ENCODE measurements at places on chromosomes 13 and 19.

DNA sequence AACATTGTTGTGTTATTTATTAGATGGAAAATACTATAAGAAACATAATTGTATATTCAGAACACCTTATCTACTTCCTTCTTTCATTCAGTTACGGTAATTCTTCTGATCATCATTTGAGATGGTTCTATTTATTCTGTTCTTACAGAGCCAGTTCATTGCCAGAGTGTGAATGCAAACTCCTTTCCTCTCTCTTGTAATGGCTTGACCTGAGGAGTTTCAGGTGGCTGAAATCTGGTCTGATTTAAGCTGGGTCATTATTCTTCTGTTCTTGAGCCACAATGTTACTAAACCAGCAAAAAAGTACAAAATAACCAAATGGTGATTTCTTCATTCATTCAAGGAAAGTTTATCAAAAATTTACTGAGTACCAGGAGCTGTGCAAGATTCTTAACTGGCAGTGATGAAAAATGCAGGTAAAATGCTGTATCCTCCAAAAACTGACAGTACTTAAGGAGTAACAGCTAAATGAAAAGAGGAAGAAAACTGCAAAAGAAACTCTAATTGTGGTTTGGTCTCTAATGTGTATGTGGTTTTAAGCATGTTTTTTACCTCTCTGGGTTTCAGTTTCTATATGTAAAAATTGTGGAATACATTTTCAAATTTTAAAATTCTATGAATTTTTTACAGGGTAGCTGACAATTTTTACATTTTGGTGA is 182.4 kb upstream of the UFM1 start:
- DNase-seq: no peak

- no peak for DNase-seq
Observed at GRCh38 chr13:45846681-45847080, 4.9 kb downstream of the SIAH3 start.

- no peak for DNase-seq
Observed at GRCh38 chr19:23596872-23597271, 90.1 kb downstream of the ZNF675 start.

DNA sequence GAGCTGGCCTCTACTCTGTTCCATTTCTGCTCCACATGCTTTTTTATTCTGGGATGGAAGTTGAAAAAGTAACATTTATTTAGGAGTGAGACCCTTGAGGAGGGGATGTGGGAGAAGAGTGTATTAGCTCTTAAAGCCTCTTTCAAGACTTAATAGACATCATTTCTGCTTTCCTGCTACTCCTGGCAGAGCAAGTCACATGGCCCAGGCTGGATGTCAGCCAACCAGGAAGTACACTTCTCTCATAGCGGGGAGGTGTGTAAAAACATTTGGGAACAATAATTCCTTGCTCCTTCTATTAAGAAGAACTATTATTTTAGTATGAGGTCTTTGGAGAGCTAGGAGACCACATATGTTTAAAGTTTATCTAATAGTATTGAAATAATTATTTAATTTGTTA is 40.6 kb upstream of the FAM216B start:
- no peak for DNase-seq

GRCh38 chr13:97855570-97856303 is 97.7 kb upstream of the IPO5 start:
- peak; percentile 77 for DNase-seq

DNA sequence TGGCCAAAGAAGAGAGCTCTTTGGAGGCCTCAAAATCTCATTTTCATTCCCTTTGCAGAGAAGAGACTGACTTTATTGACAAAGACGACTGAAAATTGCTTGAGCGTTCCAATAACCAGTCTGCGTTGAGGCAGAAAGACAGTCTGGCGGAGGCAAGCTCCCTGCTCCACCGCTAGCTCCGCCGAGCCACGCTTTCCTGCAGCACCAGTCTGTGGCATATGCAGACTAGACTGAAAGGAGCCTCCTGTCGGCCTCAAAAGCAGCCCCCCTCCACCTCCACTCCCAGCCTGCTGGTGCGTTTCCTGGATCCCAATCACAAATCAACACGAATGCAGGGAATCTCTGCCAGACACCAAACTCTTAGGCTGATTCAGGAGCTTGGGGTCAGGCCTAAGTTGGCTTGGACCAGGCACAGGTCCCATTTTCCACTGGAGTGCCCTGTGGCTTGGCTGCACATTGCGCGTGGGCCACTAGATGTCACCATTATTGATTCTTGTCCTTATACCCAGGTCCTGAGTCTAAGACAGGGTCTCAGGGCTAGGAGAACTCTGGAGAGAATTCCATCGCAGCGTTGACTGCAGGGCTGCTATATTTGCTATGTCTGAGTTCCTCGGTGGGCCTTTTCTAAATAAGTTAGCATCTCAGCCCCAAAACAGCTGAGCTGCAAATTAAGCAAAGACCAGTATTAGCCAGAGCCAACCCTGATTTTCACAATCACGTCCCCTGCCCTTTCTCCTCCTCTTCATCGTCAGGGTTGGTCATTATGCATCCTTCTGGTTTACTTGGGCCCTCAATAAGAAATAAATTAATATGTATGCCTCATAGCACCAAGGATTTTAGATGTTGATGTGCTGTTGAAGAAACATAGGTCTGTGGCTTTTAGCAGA is 5.2 kb upstream of the ZNF507 start:
- DNase-seq: peak; percentile 57

- DNase-seq: no peak
Observed at GRCh38 chr13:44815623-44816022, 173.6 kb downstream of the NUFIP1 start.

- peak; percentile 60 for DNase-seq
Observed at GRCh38 chr19:8333767-8334457, 9.2 kb downstream of the KANK3 start.

- DNase-seq: no peak
Observed at GRCh38 chr19:54654447-54655321, 8.1 kb upstream of the LILRB4 start.

DNA sequence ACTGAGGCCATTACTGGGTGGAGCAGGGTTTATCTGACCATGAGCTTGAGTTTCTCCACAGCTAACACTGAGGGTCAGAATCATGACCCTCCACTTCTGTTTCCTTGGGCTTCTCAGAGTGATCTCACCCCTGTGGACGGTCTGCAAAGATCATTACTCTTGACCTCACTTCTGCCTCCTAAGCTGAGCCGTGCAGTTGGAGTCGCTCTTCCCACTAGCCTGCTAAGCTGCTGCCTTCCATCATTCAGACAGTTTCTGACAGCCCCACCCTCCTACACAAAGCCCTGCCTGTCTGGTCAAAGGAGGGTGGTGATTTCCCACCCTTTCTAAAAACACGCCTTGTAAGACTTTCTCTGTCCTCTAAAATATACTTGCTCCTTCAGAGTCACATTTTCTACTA is 9.3 kb upstream of the FRY start:
- no peak for DNase-seq

- no peak for DNase-seq
Observed at GRCh38 chr13:48258002-48258401, 25.0 kb downstream of the ITM2B start.

GRCh38 chr13:85638265-85638664 is 161.0 kb downstream of the SLITRK6 start:
- peak; percentile 72 for DNase-seq

GRCh38 chr13:89239361-89240127 is 1568.4 kb downstream of the SLITRK5 start:
- no peak for DNase-seq

GRCh38 chr13:99124794-99125316 is 75.8 kb upstream of the UBAC2 start:
- no peak for DNase-seq

- no peak for DNase-seq
Observed at GRCh38 chr13:55566779-55567178, 1573.9 kb upstream of the PRR20A start.
